ENCODE measurements at places on chromosomes 3 and 15.

DNA sequence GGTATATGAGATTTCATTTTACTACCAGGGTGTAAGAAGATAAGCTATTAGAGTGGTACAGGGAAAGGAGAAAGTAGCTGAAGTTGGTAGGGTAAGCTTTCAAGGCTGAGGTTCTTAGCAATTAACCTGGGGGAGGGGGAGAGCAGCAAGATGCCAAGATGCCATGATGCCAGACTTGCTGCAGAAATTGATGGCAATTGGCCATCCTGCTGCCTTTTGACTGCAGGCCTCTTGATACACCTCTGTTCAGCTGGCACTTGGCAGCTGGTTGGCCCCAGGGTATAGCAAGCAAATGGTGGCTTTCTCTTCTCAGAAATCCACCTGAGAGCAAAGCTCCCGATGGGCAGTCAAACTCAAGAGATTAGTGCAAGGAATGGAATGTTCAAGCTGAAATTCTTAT is 21.4 kb upstream of the DPH6 start:
- no peak for DNase-seq

GRCh38 chr3:39192490-39193092 is at the start of gene XIRP1:
Gene XIRP1 (minus strand): TSS chr3:39192595. CDS start chr3:39189445, 3,150 bp downstream.
- no peak for DNase-seq

GRCh38 chr3:65595222-65596028 is 443.3 kb downstream of the MAGI1 start:
- DNase-seq = no peak

GRCh38 chr15:92409006-92409405 is 15.3 kb downstream of the ST8SIA2 start:
- DNase-seq = no peak

DNA sequence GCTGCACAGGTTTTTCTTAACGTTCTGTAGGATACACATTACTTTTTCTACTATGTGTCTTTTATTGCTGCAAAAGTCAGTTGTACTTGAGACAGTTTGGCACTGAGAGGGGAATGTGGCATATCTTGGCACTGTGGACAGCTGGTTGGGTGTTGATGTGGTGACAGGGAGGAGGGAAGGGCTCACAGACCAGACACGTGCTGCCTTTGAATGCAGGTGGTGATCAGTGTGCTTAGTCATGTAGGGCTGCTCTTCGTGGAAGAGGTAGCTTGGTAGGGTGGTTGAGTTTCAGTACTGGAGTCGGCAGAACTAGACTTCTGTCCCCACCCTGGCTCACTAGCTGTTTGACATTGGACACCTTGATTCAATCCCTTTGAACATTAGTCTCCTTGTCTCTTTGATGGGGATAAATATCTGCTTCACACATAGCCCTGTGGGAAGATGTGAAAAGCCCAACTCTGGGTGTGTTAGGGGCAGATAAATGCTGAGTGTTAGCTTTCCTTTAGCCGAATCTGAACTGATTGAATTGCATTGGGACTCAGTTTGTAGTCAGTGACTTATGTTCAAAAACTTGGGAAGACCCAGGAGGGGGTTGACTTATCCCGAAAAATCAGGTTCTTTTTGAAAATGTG is 108.4 kb downstream of the PTPRG start:
- DNase-seq = no peak

DNA sequence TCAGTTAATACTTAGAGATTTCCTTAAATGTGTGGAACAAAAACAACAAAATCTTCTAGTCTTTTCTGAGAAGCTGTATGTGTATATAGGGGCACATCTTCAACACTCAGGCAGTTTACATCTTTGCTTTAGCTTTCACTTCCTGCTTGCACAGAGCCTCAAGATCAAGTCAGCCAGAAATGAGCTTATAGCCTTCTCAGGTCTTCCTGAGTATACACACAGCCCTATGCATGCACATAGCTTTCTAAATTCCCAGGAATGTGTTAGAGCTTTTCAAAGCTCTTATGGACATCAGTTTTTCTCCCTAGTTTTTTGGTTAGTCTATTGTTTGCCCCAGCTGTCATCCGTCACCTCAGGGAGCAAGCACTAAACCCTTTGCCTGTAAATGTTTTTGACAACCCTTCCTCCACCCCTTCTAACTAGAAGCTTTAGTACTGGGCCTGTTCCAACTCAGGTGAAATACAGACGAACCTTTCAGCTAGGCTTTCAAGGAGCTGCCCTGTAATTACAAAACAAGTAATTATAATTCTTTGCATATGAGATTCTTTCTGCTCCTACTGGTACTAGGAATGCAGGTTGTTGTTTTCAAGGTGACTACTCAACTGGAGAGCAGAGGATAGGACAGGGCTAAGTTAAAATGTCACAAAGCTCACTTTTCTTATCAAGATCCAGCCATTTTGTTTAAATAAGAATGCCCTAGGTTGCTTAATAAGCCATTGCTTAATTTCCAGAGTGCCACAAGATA is 22.6 kb upstream of the MTMR10 start:
- DNase-seq = no peak

- no peak for DNase-seq
These were observed 17.8 kb downstream of the FLNB start for GRCh38 chr3:58025837-58026569.

- no peak for DNase-seq
These were observed 87.4 kb upstream of the CCNL1 start for GRCh38 chr3:157247391-157247790.

- DNase-seq = no peak
These were observed 84.8 kb downstream of the MBNL1 start for GRCh38 chr3:152353578-152353977.

DNA sequence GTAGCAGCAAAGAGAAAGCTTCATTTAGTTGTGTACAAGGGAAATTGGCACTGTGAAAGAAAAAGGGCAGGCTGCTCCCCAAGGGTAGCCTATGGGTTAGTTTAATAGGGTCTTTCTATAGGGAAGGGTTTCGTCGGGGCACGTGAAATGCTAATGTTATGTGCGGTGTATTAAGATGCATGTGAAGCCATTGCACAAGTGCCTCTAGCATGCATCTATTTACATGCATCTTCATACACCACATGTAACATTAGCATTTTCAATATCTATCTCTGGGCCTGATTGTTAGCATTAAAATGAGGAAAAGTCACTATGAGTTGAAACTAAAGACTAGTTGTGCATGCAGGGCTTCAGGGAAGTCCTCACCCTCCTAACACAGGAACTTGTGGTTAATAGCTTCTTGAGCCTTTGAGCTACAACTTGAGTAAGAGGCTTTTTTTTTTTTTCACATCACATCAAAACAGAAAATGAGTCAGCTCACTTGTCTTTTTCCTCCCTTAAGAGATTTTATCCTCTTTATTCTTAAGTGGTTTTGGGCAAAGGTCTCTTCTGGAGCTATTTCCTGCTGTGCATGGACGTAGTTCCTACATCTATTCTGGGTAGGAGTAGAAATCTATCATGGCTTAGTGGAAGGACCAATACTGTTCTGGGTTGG is 613.4 kb downstream of the ZPLD1 start:
- no peak for DNase-seq

- no peak for DNase-seq
These were observed 49.2 kb upstream of the MAP3K13 start for GRCh38 chr3:185313693-185314246.

DNA sequence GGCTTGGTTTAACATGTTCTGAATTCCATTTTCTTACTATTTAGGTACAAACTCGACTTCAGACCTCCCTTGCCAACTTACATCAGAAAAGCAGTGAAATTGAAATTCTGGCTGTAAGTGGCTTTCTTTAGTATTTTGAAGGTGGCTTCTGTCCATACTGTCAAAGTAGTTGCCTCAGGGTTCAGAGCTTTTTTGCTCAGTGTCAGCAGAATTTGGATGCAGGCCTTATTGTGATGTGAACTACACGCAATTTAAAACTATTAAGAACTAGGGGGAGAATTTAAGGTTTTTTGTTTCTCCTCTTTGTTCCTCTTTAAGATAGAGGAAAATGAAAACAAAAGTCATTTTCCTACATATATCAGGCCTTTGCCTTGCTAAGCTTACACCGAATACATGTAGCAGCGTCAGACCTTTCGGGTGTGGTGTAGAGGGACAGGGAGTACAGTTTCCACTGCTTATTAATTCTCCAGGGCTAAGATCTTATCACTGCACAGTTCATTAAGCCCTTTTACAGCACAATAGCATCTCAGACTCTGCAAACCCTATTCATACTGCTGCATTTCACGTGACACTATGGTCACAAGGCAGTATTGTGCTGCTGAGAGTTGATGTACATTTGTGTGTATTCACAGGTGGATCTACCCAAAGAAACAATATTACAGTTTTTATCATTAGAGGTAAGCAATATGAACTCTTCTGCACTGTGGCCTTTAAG is 6.7 kb downstream of the SRP14 start:
- DNase-seq = no peak

DNA sequence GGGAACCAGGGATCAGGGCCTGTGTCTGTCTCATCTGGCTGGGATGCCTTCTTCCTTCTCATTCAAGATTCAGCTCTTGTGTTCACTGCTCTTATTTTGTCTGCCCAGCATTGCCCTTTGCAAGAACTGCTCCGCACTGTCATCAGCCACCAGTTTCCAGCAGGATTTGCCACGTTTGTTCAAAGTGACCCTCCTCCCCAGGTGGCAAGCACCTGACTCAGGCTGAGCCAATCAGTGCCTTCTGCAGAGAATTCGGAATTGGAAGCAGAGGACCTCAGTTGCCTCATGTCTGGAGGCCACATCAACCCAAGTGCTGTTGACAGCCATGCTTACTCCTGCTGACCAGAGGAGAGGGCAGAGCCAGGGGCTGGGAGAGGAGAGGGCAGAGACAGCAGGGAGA is 124.5 kb downstream of the SMAD6 start:
- no peak for DNase-seq

DNA sequence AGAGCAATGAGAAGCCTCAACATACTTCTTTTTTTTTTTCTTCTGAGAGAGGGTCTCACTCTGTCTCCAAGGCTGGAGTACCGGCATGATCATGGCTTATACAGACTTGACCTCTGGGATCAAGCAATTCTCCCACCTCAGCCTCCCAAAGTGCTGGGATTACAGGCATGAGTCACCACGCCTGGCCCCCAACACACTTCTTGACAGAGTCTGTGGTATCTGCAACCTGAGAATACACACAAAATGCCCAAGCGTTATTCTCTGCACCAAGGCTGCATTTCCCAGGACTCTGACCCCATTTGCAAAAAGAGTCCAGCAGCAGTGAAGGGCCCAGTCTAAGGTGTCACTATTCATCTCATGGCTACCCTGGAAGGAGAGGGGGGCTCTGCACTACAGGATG is 42.7 kb upstream of the BLM start:
- DNase-seq = no peak

GRCh38 chr3:106117490-106117858 is 248.7 kb upstream of the CBLB start:
- no peak for DNase-seq

- no peak for DNase-seq
These were observed 56.1 kb downstream of the SLCO3A1 start for GRCh38 chr15:91909574-91909973.

DNA sequence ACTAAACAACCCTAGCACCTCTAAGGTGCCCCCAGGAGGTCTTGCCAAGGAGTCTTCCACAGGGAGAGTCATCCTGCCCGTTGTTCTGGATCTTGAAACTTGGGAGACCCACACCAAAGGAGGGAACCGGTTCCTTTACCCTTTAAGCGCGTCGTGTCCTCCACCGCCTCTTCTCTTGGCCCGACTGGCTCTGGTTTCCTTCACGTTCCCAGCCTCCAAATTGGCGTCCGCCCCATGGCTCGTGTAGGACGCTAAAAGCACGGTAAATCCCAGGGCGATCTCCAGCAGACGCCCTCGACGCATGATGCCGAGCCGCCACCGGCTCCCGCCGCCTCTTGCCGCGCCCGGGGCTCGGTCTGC is 1.1 kb downstream of the FBN1 start:
- DNase-seq = no peak

DNA sequence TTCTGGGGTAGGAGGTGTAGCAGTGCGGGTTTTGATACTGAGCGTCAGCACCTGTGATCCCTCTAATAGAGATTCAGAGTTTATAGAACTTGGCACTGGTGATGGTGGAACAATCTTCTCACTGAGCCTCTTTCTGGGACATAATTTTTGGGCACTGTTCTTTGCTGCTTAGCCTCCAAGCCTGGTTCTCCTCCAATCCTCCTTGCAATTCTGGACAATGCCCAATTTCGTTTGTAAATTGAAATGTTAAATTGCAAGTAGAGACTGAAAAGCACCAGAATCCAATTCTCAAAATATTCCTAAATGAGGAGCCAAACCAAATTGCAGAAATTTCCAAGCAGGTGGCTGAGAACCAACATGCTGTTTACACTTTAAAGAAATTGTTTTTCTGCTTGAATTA is 149.8 kb upstream of the ABI3BP start:
- DNase-seq = no peak

GRCh38 chr3:138114431-138114918 is 933 bp downstream of the DZIP1L start:
- no peak for DNase-seq

DNA sequence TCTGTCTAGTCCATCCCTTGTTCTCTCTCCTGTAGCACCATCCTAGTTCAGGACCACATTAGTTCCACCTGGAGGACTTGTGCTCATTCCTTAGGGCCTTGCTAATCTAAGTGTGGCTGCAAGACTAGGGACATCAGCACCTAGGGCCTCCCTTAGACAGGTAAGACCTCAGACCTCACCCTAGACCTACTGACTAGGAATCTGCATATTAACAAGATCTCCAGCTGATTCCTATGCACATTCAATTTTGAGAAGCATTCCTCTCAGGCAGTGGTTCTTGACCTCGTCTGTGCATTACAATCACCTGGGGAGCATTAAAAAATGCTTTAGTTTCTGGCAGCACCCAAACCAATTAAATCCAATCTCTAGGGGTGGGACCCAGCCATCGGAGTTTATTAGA is 238.4 kb upstream of the RGMA start:
- DNase-seq = no peak

DNA sequence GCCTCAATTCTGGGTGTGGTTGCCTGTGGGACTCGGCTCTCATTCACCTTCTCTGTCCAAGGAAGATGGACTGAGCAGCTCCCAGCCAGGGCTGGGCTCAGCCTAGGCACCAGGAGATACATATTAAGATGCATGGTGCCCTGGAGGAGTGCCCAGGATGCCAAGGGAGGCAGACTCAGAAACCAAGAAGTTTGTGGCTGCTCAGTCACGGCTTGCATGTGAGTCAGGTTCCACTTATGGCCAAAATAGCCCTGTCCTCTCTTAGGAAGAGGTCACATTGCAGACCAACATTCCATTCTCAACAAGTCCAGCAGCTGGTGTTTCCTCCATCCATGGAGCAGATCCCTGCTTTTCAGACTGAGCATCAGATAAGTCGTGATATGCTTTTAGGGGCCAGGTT is 21.8 kb downstream of the CDCP1 start:
- no peak for DNase-seq

- DNase-seq = no peak
These were observed 8.8 kb upstream of the GRAMD1C start for GRCh38 chr3:113829576-113830354.

Measured in stimulated activated CD8-positive, alpha-beta memory T cell treated with anti-CD3 and anti-CD28 coated beads, Interleukin-7, amount 100 ng/mL, for 1 hour (primary cell).